ENCODE measurements at places on chromosomes 2 and 18.

DNA sequence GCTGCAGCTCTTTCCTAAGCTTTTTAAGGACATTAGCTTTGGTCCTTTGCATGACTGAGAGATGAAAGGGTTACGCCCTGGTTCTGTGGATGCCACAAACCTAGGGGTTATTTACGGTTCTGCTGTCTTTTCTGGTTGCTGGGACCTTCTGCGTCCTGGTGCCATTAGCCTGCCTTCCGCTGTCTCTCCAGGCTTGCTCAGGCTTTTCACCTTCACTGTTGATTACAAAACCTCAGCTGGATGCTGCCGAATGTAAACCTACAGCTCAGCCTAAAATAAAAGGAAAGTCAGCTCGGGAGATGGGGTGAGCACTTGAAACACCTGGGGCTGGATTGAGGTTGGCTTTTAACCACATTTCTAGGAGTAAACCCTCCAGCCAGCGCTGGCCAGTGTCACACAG lies 130.9 kb upstream of the ARHGAP28 start:
- no peak for DNase-seq

DNA sequence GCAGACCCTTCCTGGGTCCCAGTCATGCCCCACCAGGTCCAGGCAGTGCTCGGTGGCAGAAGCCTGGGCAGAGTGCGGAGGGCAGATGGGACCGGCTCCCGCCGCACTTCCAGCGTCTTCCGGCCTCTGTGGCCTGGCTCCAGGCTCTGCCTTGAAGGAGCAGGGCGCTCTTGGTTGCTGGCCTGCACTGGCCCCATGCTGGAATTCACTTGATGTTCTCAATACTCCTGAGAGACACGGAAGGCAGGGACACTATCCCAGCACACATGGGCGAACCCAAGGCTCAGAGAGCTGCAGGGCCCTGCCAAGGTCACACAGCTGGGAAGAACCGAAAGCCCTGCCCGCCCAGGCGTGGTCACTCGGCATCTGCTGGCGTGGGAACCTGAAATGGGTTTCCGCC lies 87.6 kb upstream of the ODC1 start:
- no peak for DNase-seq

DNA sequence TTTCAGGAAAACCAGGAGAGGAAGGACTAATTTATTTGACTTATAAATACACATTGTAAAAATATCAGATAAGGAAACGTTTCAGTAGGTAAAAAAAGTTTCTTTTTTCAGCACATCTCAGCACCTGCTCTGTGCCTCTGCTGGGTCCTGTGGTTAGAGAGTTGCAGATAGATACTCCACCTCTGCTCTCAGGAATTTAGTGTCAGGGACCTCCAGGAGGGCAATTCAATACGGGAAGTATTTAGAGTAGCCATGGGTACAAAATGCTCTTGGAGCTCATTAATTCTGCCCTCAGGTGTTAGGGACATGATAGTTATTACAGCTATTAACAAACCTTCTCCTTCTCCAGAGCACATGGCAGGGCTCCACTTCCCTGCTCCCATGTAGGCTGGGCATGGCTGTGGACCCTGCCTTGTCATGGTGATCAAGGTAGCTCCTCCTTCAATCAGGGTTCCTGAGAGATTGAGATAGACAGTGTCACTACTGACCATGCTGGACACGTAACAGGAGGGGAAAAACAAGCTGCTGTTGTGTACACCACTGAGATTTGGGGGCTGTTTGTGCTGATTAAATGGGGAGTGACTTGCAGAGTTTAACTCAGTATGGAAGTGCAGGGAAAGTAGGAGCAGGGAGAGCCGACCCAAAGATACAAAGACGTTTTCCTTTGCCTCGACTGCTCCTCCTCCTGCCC lies 185.6 kb upstream of the COPS8 start:
- no peak for DNase-seq

- no peak for DNase-seq
Observed at GRCh38 chr2:39283561-39283960, 39.8 kb upstream of the CDKL4 start.

GRCh38 chr2:10221443-10221842 lies 81.3 kb upstream of the HPCAL1 start:
- no peak for DNase-seq

GRCh38 chr18:61854578-61855448 lies 38.0 kb downstream of the RNF152 start:
- no peak for DNase-seq

DNA sequence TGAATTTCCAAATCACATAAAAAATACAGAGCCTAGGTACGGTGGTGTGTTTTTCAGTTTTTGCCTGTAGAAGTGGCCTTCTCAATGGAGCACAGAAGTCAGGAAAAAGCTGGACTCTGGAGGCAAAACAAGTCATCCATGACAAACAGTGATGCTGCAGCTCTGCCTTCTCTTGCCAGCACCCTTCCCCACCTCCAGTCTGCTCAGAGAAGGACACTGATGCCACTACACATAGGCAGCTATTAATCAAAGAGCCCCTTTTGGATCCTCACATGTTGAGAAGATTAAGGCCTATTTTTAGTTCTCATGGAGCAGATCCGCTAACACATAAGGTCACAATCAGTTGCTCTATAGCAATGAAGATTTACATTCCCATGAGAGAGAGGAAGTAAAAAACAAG lies 181.6 kb upstream of the GALNT5 start:
- no peak for DNase-seq

DNA sequence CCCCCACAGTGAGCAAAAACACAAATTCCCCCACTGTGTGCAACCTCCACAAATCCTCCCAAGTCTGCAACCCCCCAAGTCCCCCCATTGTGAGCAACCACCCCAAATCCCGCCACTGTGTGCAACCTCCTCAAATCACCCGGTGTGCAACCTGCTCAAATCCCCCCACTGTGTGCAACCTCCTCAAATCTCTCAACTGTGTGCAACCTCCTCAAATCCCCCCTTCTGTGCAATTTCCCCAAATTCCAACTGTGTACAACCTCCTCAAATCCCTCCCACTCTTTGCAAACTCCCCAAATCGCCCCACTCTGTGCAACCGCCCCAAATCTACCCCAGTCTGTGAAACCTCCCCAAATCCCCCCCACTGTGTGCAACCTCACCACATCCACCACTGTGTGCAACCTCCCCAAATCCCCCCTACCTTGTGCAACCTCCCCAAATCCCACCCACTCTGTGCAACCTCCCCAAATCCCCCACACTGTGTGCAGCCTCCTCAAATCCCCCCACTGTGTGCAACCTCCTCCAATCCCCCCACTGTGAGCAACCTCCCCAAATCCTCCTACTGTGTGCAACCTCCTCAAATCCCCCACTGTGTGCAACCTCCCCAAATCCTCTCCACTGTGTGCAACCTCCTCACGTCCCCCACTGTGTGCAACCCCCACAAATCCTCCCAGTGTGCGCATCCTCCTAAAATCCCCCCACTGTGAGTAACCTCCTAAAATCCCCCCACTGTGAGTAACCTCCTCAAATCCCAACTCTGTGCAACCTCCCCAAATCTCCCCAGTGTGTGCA lies 115.2 kb downstream of the TPO start:
- DNase-seq = no peak

DNA sequence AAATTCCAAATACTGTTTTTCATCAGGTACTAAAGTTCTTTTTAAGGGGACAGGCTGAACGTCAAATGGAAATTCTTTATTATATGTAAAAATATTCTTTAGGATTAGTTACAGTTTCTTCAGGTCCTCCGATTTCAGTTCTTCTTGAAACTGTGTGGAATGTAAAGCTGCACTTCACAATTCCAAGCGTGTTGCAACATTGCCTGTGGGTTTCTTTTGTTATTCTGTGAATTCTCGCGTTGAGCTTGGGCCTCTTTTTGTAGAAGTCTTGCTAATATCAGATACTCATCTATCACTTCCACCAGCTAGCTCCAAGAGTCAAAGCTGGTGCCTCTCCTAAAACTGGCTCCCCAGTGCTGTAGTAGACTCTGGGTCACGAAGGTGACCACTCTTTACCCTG lies 642.6 kb downstream of the METTL4 start:
- DNase-seq = no peak

DNA sequence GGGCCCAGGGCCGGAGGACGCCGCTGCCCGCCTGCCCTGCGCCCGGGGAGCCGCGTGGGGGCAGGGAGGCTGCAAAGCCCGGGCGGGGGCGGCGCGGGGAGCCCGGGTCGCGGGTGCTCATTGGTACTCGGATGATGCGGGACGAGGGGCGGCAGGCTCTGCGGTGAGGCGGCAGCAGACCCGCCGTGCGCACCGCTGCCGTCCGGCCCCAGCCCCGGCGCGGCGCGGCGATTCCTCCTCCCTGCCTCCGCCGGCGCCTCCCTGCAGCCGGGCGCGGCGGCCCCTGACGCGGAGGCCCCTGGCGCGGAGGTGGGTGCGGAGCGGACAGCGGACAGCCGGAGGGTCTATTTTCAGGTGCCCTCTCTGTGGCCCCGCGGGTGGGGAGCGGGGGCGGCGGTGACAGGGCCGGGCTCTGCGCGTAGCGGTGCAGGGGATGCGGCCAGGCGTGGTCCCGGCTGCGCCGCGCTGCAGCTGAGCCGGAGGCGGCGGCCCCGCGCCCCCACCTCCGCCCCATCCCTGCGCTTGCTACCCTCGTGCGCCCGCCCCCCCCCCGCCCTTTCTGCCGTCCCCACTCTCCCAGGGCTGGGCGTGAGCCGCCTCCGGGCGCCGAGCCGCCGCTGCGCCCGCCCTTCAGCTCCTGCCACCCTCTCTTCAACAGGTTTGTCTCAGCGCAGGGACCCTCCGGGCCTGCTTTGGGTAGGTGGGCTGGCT lies 640 bp downstream of the SPTBN1 start:
- DNase-seq = no peak

DNA sequence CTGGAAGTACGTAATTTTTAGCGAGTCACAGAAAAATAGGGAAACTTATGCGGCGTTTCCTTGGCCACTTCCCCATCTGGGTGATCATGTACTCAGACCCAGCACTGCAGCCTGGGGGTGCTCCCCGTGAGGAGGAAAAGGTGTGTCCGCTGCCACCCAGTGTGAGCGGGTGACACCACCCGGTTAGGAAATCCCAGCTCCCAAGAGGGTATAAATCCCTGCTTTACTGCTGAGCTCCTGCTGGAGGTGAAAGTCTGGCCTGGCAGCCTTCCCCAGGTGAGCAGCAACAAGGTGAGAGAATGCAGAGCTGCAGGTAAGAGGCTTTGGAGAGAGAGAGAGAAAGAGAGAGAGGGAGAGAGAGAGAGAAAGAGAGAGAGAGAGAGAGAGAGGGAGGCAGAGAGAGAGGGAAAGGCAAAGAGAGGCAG lies at the start of gene IL1R2:
TSS of gene IL1R2 (plus strand) at position 240 of the 425 bp plus-strand sequence. CDS start 16,616 bp downstream, outside the sequence.
- no peak for DNase-seq

GRCh38 chr18:26425148-26425531 lies 123.2 kb downstream of the KCTD1 start:
- no peak for DNase-seq

DNA sequence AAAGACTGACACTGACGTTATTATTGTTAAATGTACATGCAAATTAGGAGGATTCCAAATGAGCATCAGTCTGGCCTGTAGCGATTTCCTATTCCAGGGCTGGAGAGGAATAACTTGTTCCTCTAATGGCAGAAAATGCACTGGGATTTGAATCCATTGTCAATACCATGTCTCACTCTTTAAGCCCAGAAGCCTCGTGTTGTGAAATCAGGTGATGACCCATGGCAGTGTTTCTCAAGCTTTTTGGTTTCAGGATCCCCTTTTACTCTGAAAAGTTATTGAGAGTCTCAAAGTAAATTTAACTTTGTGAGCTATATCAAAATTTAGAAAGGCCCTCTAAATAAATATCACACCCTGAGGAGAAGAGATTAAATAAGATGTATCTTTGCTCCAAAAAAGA lies 279.2 kb downstream of the GALR1 start:
- no peak for DNase-seq

DNA sequence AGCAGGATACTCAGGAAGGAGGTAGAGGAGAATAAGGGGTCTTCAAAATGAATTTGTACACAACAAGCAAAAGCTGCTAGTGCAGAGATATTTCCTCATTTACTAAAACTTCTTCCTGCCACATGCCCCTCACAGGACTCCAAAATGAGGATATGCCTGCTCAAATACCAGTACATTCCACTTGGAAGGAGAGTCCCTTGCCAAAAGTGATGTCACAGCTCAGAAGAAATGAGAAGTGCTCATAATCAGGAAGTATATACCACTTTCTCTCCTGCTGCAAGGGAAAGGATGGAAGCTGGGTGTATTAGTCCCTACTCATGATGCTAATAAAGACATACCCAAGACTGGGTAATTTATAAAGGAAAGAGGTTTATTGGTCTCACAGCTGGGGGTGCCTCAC lies 87.7 kb upstream of the FSHR start:
- DNase-seq = no peak

GRCh38 chr18:63888470-63889190 lies 1.1 kb downstream of the SERPINB2 start:
- DNase-seq = no peak

DNA sequence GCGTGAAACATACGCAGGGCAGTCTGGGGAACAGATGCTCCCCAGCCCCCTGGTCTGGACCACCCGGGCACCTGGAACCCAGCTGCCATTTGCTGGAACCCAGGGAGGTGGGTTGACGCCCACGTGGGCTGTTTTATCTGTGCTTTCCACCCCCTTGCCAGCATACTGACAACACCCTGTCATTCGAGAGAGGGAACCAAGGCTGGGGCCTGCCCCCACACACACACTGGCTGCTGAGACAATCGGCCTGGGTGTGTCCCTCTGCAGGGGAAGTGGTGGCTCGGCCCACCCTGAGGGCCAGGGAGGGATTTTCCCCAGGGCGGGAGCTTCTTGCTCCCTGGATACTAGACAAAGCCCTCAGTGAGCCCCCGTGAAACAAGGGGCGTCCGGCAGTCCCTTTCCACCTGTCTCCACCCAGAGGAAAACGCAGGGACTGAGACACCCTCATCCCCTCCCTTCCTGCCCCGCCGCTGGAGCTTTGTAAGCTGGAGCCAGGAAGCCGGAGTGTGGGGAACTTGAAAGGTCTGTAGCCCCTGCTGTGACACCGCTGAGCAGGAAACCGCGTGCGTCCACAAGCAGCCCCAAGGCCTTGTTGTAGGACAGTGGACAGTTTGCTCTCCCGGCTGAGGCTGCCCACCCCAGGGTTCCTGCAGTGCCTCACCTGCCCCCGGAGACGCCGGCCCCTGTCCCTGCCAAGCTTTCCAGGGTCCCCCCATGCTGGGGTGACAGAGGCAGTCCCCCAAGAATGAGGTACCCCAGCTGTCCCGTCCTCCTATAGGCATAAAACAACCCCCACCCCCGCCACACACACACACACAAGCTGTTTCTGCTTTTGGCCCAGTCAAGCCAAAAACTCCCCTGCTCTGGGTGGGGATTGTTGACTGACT lies 14.1 kb upstream of the KLF11 start:
- no peak for DNase-seq

Measured in activated CD4-positive, alpha-beta T cell treated with anti-CD3 and anti-CD28 coated beads for 24 hours (primary cell).